ENCODE measurements at places on chromosomes 6 and 20. TPM values are rescaled to one million over a fixed set of nuclear protein-coding genes. Genes with fewer than 3 reads are reported as not detected.

Gene CTCFL
- 0.14 TPM for total RNA-seq

Gene SHLD1
- total RNA-seq, result 5.0 TPM

Gene CGA
- not detected for total RNA-seq

Gene BCAS4
- total RNA-seq, result 7.3 TPM

Gene TREM1
- total RNA-seq, result not detected

Gene ELMO2
- 70.1 TPM for total RNA-seq

Gene BTNL2
- total RNA-seq, result not detected

Gene GLP1R
- total RNA-seq, result 0.89 TPM

Gene DYNLT2
- 2.8 TPM for total RNA-seq

- H3K4me1 ChIP-seq, result peaks cover 39% of the 10 kb centered on the region
- DNase-seq, result no peak
- H3K4me3 ChIP-seq, result no peak overlapping the region
- peak overlapping the region; percentile 91 for H3K27ac ChIP-seq
Measured at GRCh38 chr20:48685300-48685699, 142.5 kb downstream of the PREX1 start.

DNA sequence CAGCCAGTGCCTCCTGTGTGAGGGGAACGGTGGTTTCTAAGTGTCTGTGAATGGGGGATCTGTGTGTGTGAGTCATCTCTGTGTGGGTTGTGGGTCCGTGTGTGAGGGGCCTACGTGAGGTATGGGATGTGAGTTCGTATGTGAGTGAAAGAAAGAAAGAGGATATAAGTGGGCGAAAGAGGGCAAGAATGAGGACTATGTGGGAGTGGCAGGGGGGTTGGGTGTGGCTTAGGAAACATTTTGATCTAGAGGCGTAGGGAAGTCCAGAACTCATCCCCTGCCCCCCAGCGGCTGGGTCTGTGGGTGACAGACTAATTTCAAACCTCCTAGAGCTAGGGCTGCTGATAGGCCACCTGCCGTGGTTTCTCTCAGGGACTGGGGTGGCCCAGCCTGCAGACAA, 35.5 kb downstream of the DHX35 start:
- no peak overlapping the region for H3K27ac ChIP-seq
- H3K4me1 ChIP-seq, result no peaks in the 10 kb centered on the region
- DNase-seq, result no peak
- H3K36me3 ChIP-seq, result peaks cover 23% of the 10 kb centered on the region
- H3K27me3 ChIP-seq, result no peaks in the 10 kb centered on the region

- peaks cover 90% of the 10 kb centered on the region for H3K4me1 ChIP-seq
- peak overlapping the region; percentile 95 for H3K4me3 ChIP-seq
- H3K36me3 ChIP-seq, result peaks cover 13% of the 10 kb centered on the region
- no peak for DNase-seq
- peak overlapping the region; percentile 91 for H3K27ac ChIP-seq
Measured at GRCh38 chr6:33428224-33428965, 8.5 kb downstream of the SYNGAP1 start.

- H3K36me3 ChIP-seq, result peaks cover 4% of the 10 kb centered on the region
- no peak overlapping the region for H3K27ac ChIP-seq
- peak; percentile 42 for DNase-seq
- peaks cover 6% of the 10 kb centered on the region for H3K4me1 ChIP-seq
Measured at GRCh38 chr6:7615611-7616383, 25.8 kb downstream of the SNRNP48 start.

DNA sequence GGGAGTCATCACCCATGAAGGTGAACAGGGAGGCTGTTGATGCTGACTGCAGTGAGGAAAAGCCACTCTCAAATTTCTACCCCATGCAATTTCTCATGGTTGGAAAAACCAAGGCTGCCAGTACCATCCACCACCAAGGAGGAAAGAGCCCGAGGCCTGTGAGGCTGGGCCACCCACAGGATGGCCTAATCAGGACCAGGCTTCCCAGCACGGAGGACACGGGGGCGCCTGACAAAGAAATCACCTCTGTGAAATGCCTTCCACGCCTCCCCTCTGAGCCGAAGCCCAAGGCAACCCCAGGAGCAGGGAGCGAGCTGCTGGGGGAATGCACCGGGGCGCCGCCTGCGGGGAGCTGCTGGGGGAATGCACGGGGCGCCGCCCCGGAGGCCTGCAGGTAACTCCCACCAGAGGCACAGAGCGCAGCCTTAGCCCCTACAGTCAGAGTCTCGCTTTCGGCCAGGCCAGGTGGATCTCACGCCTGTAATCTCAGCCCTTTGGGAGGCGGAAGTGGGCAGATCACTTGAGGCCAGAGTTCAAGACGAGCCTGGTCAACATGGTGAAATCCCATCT, 26.9 kb downstream of the FOXF2 start:
- peaks cover 12% of the 10 kb centered on the region for H3K27me3 ChIP-seq
- H3K27ac ChIP-seq, result peak overlapping the region; percentile 12
- no peak for DNase-seq
- no peak overlapping the region for H3K4me3 ChIP-seq
- no peaks in the 10 kb centered on the region for H3K36me3 ChIP-seq
- H3K4me1 ChIP-seq, result no peaks in the 10 kb centered on the region

DNA sequence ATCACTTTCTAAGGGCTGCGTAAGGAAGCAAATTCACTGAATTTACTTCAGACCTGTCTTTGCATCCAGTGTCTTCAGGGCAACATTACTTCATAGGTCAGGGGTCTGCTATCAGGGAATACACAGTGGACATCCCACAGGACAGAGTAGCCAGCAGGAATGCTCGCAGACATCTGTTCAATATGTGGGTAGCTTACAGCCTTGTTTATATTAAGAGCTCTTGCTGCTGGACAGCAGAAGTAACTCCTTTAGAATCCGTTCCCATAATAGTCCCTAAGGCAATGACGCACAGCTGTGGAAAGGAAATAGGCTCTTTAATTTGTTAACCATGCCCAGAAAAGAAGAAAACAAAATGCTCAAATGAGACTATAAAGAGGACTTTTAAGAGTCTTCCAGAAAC, 198.7 kb downstream of the MOXD1 start:
- no peak overlapping the region for H3K4me3 ChIP-seq
- no peaks in the 10 kb centered on the region for H3K27me3 ChIP-seq
- no peak for DNase-seq
- no peak overlapping the region for H3K27ac ChIP-seq
- no peaks in the 10 kb centered on the region for H3K36me3 ChIP-seq
- H3K4me1 ChIP-seq, result peaks cover 11% of the 10 kb centered on the region

GRCh38 chr6:30960907-30961673, 20.3 kb downstream of the MUCL3 start:
- no peak for DNase-seq
- H3K4me3 ChIP-seq, result no peak overlapping the region
- H3K27ac ChIP-seq, result no peak overlapping the region
- peaks cover 22% of the 10 kb centered on the region for H3K4me1 ChIP-seq
- peaks cover 11% of the 10 kb centered on the region for H3K27me3 ChIP-seq

GRCh38 chr6:25166955-25167748, 112.0 kb upstream of the CARMIL1 start:
- no peaks in the 10 kb centered on the region for H3K36me3 ChIP-seq
- H3K4me3 ChIP-seq, result no peak overlapping the region
- peaks cover 10% of the 10 kb centered on the region for H3K27me3 ChIP-seq
- no peak overlapping the region for H3K27ac ChIP-seq

- no peak overlapping the region for H3K27ac ChIP-seq
- no peak overlapping the region for H3K4me3 ChIP-seq
- no peaks in the 10 kb centered on the region for H3K36me3 ChIP-seq
- DNase-seq, result no peak
- H3K27me3 ChIP-seq, result peaks cover 3% of the 10 kb centered on the region
Measured at GRCh38 chr6:36757206-36757605, 59.6 kb downstream of the RAB44 start.

DNA sequence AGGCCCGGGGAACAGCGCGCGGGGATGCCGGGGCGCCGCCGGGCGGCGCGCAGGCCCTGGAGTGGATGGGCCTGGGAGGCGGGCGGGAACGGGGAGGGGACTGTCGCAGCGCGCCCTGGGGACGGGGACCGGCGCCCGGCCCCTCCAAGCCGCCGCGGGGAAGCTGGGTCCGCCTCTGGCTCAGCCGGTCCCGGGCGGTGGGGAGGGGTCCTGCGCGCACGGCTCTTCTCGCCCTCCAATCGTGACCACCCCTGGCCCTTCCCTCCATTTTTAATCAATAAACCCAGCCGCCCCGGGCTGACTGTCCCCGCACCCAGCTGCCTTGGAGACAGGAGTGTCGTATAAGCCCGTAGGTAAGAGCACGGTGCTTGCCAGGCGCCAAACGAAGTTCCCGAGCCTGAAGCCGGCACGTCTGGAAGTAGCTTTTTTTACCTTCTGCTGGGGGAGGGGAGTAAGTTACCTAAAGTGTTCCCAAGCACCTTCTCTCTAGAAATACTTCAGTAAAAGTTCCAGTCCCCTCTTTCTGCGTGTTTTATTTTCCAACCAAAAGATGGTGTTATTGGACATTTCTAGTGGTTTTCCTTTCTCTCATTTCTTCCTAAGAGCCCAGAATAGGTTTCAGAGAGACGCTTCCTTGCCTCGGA, 780 bp upstream of the TAF4 start:
- H3K4me1 ChIP-seq, result peaks cover 40% of the 10 kb centered on the region
- peak overlapping the region; percentile 87 for H3K27ac ChIP-seq
- peak; percentile 52 for DNase-seq

DNA sequence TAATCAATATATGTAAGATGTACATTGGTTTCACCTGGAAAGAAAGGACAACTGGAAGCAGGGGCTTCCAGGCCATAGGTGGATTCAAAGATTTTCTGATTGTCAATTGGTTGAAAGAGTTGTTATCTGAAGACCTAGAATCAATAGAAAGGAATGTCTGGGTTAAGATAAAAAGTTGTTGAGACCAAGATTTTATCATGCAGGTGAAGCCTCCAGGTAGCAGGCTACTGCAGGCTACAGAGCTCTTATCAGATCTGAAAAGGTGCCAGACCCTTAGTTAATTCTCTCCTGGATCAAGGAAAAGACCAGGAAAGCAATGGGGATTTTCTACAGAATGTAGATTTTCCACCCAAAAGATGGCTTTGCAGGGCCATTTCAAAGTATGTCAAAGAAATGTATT, 487.2 kb downstream of the BTBD3 start:
- H3K36me3 ChIP-seq, result peaks cover 8% of the 10 kb centered on the region
- H3K27ac ChIP-seq, result no peak overlapping the region
- H3K4me1 ChIP-seq, result no peaks in the 10 kb centered on the region

- H3K36me3 ChIP-seq, result no peaks in the 10 kb centered on the region
- no peak overlapping the region for H3K4me3 ChIP-seq
- DNase-seq, result no peak
- no peak overlapping the region for H3K27ac ChIP-seq
- H3K4me1 ChIP-seq, result no peaks in the 10 kb centered on the region
Measured at GRCh38 chr6:148840256-148840655, 93.4 kb downstream of the UST start.

- no peak overlapping the region for H3K4me3 ChIP-seq
- DNase-seq, result no peak
- H3K27ac ChIP-seq, result no peak overlapping the region
- H3K4me1 ChIP-seq, result peaks cover 19% of the 10 kb centered on the region
- H3K27me3 ChIP-seq, result no peaks in the 10 kb centered on the region
Measured at GRCh38 chr6:4324746-4325145, 189.4 kb upstream of the ECI2 start.

DNA sequence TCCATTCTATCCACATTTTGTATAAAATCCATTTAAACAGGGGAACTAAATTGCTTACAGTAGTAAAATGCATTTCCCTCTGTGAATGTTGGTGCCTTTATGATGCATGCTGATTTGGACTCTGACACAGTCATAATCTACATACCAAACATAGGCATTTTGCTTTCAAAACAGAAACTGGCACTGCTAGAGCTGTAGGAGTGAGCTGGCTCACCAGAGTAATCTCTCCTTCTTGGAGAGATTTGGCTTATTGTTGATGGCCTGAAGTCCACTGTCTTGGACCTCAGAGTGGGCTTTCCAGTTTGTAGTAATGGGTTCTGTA, 363.2 kb upstream of the FLRT3 start:
- H3K27ac ChIP-seq, result no peak overlapping the region
- H3K4me1 ChIP-seq, result peaks cover 4% of the 10 kb centered on the region
- DNase-seq, result no peak
- no peak overlapping the region for H3K4me3 ChIP-seq

DNA sequence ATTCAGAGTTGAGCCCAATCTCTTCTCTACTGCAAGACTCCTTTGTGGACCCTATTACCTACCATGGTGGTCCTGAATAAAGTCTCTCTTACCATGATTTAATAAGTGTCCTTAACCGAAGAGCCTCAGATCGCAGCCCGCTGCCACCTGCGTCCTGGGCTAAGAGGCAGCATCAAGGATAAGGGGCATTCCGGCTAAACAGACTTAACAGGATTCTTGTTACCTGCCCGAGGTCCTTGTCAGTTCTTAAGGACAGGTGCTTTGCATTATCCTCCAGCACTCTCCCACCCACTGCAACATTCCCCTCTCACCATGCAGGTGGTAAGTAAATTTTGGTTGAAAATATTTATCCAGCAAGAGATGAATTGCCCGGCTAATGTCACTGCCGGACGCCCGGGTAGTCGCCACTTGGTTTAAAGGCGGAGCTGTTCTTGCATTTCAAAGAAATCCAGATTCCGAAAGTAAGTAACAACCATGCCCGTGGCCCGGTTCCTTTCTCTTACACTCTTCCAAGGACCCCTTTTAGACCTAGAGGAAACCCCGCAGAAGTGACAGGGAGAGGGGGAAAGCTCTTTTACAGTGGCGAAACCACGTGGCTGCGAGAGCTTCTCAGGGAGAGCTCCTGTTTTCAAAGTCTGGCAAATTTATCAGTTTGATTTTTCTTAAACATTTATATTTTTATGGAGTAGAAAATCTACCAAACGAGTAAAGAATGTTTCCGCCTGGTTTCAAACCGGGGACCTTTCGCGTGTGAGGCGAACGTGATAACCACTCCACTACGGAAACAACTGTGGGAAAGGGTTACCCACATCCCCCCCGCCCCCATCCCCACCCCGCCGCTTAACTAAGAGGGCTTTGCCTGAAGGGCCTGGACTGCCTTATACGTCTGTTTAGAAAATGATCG, 41.9 kb upstream of the PRSS16 start:
- H3K4me3 ChIP-seq, result peak overlapping the region; percentile 78
- peaks cover 6% of the 10 kb centered on the region for H3K4me1 ChIP-seq
- no peak overlapping the region for H3K27ac ChIP-seq
- no peaks in the 10 kb centered on the region for H3K36me3 ChIP-seq

- H3K27me3 ChIP-seq, result peaks cover 3% of the 10 kb centered on the region
- DNase-seq, result no peak
- no peak overlapping the region for H3K4me3 ChIP-seq
- peak overlapping the region; percentile 87 for H3K27ac ChIP-seq
- H3K36me3 ChIP-seq, result no peaks in the 10 kb centered on the region
Measured at GRCh38 chr20:58584881-58585752, 66.0 kb upstream of the STX16 start.

DNA sequence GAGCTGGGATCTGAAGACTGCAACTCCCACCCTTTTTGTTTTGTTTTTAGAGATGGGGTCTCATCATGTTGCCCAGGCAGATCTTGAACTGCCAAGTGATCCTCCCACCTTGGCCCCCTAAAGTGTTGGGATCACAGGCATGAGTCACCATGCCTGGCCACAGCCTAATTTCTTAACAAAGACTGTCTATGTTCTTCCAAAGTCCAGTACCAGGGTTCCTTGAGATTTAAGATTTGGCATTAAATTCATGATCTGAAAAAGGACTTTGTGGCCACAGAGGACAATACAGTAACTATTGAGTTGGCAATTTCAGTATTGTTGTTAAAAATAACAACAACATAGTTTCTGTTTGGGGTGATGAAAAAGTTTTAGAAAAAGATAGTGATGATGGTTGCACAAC, 28.7 kb upstream of the BEND3 start:
- no peak for DNase-seq
- H3K27me3 ChIP-seq, result no peaks in the 10 kb centered on the region
- no peak overlapping the region for H3K4me3 ChIP-seq
- no peaks in the 10 kb centered on the region for H3K36me3 ChIP-seq
- H3K27ac ChIP-seq, result no peak overlapping the region
